ENCODE measurements at places on chromosomes 13 and 19.

DNA sequence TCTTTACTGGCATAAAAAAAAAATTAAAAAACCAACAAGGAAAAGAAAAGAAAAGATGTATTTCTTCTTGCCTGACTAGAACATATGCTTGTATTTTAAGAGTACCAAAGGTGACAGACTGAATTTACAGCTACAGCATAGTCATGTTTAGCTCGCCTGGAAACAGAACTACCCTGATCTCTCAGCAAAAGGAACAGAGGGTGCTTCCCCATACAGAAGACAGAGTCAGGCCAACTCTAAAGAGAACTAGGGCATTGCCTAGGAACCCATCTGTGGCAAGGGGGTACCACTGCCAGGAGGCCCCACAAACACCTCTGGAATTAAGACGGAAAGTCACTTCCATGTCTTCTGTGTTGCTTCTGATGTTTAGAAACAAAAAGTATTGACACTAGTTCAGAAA, 252.1 kb upstream of the STARD13 start:
- DNase-seq = peak; percentile 54

DNA sequence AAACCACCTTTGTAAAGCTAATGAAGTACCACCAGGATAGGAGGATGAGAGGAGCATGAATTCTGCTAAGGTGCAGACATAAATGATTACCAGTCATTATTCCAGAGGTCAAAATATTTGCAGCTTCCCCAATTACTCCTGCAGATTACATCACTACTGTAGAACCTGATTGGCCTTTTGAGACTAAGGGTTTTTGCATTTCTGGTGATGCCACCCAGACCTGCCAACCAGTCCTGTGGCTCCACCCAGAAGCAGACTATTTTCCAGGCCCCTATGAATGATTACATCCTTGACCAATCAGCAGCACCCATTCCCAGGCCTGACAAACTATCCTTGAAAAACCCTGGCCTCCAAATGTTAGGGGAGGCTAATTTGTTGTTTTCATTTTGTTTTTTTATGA, 11.2 kb upstream of the KCNC3 start:
- DNase-seq = no peak

DNA sequence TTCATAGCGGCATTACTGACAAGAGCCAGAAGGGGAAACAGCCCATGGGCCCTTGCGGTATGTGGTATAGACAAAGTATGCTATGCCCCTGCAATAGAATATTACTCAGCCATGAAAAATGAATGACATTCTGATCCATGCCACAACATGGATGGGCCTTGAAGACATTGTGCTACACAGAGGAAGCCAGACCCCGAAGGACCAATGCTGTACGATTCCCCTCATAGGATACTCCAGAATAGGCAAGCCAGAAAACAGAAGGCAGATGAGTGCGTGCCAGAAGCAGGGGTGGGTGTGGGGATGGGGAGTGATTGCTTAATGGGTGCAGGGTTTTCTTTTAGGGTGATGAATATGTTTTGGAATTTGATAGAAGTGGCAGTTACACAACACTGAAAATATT, 342.0 kb downstream of the TEX29 start:
- no peak for DNase-seq

DNA sequence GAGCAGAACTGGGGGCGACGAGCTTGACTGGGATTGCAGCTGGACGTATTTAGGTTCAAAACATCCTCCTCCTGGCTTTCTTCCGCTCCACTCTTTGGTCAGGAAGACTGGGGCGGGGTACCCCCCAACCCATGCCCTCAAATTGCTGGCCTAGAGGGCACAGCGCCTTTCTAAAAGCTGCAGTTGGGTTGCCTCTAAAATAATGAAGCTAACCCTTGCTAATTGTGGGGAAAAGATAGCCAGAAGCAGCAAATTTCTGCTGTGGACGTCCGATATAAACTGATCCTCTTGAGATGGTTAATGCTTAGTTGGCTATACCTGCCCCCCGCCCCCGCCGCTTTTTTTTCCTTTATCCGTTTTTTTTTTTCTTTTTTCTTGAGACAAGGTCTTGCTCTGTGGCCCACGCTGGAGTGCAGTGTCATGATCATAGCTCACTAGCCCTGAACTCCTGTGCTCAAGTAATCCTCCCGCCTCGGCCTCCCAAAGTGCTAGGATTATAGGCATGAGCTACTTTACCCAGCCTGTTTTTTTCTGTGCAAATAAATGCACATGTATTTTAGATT, 754 bp upstream of the CHERP start:
- peak; percentile 14 for DNase-seq

GRCh38 chr19:35098413-35099049, 17.1 kb upstream of the FXYD3 start:
- no peak for DNase-seq

GRCh38 chr19:35404879-35405622, 34.2 kb downstream of the GPR42 start:
- peak; percentile 89 for DNase-seq

DNA sequence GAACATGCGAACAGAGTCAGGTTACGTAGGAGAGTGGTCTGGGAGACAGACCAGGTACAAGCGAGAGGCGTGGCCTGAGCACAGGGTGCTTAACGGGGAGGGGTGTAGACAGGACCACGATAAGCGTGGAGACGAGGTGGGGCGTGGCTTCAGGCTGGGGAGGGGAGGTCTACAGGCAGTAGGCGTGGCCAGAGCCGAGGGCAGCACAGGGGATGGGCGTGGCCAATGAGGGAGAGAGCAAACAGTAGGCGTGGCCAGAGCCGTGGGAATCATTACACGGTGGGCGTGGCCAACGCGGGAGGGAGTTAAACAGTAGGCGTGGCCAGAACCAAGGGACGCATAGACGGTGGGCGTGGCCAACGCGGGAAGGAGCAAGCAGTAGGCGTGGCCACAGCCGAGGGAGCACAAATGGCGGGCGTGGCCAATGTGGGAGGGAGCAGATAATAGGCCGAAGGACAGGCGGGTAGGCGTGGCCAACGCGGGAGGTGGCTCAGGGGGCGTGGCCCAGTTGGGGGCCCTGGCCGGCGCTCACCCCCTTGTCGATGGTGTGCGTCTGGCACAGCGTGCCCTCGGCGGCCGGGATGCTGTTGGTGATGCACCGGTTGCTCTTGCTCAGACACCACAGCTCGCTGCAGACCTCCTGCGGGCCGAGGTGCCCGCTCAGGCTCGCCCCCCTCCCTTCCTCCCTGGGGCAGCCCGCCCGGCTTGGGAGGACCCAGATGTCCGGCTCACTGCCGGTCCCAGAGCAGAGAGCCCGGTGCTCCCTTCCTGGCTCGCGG, 15.2 kb upstream of the MYO1F start:
- DNase-seq = peak; percentile 95

DNA sequence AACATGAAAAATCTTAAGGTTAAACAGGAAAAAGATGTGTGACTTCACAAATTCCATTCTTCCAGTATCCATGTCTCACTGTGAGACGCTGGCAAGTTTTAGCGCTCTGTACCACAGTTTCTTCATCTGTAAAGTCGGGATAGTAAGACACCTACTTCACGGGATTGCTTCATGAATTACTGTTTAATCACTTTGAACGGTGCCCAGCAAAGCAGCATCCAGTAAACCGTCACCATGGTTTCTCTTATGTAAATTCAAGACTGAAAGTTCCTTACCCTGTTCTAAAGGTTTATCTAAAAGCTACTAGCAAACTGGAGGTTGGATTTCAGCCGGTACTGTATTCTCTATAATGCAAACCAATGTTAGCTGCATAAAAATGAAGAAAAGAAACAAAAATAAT, 53.5 kb downstream of the KATNAL1 start:
- no peak for DNase-seq

- DNase-seq = no peak
These were observed 125.5 kb upstream of the MCF2L start for GRCh38 chr13:112843392-112844111.

GRCh38 chr13:46150134-46150693, 31.8 kb downstream of the LCP1 start:
- DNase-seq = no peak

DNA sequence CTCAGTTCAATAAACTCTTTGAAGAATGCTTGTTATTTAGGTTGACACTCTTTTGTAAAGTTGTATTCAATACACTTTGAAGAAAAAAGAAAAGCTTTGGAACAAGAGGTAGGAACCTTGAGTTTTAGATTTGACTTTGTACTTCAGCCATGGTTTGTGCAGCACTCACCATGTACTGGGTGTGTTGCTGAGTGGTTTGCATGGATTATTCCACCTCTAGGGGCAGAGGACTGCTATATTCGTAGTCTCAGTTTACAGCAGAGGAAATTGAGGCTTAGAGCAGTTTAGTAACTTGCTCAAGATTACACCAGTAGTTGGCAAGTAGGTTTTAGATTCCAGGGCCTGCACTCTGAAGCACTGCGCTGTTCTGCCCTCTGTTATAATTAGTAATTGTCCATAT, 68.8 kb downstream of the DNAJC3 start:
- peak; percentile 67 for DNase-seq

GRCh38 chr19:51427201-51427600, 9.8 kb upstream of the SIGLEC10 start:
- no peak for DNase-seq

GRCh38 chr13:35162420-35162819, 220.3 kb downstream of the NBEA start:
- DNase-seq = no peak

GRCh38 chr19:7636691-7637373, at the start of gene STXBP2:
TSS of gene STXBP2 (plus strand) at chr19:7637110. CDS start at chr19:7637150, 40 bp downstream.
- DNase-seq = peak; percentile 31

DNA sequence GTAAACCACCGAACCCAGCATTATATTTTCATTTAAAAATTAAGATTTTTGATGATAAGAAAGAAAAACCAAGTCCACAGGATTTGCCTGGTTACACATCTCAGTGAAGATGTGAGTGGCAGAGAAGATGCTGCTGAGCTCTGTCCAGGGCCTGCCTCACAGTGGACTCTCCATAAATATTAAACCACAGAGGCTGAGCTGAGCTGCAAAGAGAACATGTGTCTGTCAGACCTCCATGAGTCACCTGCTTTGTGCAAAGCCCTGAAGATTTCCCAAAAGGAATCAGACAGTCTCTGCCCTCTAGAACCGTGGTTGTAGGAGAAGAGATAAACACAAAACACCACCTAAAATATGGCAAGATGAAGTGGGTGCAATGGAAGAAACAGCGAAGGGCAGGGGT, 127.2 kb upstream of the TSC22D1 start:
- peak; percentile 85 for DNase-seq

DNA sequence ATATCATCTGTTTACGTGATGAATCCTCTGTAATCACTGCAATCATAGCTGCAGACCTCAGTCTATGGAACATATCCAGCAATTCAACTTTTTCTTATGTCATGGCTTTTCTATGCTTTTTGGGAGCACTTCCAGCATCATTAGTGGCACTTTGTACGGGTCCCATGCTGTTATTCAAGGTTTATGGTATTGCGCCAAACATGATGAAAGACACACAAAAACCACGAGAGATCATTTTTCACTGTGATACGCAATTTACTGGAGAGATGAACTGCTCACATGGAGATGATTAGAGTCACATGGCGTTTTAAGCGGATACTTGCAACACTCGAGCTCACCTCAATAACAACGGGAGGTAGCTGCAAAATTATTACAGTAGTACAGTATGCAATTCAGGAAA, 2101.7 kb upstream of the PCDH20 start:
- DNase-seq = peak; percentile 68

DNA sequence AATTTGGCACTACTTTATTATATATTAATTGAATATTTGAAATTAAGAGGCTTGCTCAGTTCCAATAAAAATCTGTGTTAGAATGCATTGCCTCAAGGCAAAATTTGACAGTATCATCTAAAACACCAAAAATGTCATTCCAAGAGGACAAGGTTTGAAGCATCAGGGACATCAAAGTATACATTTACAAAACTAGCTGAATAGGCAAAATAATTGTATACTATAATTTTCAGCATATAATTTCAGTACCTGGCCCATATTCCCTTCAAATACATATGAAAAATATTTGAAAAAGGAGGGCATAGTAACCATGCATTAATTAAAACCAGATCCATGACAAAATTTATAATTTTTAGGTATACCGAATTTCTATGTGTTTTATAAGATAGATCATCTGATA, 963.8 kb downstream of the PCDH9 start:
- DNase-seq = no peak

DNA sequence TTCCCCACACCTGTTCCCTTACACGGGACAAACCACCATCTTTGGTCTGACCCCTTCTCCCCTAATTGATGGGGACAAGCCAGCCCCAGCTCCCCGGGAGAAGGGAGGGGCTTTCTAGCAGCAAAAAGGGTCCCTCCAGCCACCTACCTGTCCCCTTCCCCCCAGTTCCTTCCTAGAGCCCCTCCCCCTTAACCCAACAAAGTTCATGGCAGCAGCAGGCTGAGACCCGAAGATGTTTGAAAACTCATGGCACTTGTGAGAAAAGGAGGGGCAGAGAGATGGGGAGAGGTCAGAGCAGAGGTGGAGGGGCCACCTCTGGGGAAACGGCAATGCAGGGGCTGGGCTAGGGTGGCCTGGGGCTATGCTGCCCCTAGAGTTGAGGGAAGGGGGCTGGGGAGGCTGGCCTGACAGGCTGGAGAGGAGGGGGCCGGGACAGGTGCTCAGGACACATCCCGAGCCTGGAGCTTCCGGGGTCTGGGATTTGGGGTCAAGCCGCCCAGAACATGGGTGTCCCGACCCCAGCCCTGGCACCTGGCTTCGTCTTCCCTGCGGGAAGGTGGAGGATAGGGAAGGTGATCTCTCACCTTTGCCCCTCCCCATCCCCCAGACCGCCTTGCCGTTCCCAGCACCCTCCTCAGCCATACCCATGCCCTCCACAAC, 12.5 kb upstream of the ASF1B start:
- DNase-seq = no peak

DNA sequence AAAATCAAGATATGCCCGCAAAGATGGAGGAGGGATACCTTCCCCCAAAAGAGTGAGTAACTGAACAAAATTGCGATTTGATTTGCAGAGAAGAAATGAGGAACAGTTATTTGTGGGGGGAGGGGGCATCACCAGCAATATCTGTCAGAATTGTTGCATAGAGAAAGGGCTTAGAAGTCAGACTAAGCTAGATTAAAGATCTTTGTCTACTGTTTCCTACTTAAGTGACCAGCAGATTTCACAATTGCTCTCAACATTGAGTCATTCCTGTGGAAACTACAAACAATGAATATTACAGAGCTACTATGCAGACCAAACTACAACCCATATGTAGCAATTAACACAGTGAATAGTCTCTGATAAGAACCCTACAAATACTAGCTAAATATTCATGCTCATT, 27.4 kb downstream of the FPR3 start:
- DNase-seq = peak; percentile 54

GRCh38 chr19:14515501-14516047, 2.6 kb downstream of the DNAJB1 start:
- no peak for DNase-seq

- peak; percentile 31 for DNase-seq
These were observed 15.2 kb upstream of the N4BP2L1 start for GRCh38 chr13:32443111-32443510.

GRCh38 chr13:99983499-99984401, 2.2 kb downstream of the ZIC2 start:
- no peak for DNase-seq

GRCh38 chr19:28244966-28245365, 968.0 kb downstream of the UQCRFS1 start:
- no peak for DNase-seq

- no peak for DNase-seq
These were observed 178.4 kb upstream of the SERP2 start for GRCh38 chr13:44195245-44195644.
